ENCODE measurements at places on chromosomes 16 and 17.

GRCh38 chr17:72719578-72720493, 372.7 kb downstream of the SLC39A11 start:
- peak; percentile 12 for DNase-seq

DNA sequence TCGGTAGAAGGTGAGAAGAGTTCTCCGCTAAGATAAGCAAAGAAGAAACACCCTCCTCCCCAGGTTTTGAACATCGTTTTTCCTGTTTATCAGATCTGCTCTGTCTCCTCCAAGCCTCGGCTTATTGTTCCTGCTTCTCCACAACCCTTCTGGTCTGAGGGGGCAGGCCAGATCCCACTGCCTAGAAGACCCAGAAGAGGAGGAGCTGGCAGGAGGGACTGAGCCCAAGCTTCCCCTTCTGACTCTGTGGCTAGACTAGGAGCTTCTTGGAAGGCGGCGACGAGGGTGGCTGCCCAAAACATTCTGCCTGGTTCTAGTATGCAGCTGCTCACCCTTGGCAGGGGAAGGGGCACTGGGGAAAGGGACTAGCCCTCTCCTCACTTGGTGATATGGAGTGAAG, 5.2 kb upstream of the HOXB5 start:
- DNase-seq = no peak

DNA sequence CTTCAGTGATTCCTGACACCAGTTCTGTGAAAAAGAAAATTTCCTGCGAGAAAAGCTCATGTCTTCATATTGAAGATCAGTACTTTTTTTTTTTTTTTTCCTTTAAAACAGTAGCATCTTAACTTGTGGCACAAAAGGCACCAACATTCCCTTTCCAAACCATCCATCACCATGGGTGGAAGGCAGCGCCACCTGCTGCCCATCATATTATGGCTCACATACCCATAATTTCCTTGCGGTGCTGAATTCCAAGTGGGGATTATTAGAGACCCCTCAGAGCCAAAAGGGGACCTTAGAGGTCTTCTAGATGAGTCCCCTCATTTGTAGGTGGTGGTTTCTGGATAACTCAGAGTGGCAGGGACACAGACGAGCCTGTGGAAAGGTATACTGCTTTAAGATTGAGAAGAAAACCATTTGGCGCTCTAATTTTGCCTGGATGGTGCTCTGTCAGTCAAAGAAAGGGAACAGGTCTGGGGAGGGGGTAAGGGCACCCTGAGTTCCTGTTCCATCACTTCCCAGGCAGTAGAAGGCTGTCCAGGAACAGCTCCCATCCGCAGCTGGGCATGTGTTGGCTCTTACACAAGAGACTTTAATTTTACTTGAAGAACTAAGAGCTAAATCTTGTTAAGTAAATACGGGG, 7.9 kb upstream of the SOST start:
- DNase-seq = peak; percentile 44

DNA sequence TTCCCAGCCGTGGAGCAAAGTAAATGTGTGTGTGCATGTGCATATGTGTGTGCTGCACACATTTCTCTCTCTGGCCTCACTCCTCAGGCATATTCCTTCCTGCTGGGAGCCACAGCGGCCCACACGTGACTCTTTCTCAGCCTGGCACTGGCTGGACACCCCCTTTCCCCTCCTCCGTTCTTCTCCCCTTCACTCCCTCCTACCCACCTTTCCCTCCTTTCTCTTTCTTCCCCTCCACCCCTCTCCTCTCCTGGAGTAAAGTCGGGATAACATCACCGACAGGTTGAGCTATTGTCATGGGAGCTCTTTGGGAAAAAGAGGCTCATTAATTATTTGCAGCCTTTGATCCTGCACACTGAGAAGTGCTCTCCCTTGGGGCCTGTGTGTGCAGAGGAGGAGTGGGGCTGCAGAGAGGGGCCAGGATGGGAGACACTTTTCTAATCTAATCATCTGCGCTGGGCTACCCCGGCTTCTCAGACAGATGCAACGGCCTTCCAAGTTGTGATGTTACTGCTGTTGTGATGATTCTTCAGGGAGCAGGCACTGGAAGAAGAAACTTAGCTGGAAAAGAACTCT, 126.3 kb upstream of the HSBP1 start:
- DNase-seq = no peak

DNA sequence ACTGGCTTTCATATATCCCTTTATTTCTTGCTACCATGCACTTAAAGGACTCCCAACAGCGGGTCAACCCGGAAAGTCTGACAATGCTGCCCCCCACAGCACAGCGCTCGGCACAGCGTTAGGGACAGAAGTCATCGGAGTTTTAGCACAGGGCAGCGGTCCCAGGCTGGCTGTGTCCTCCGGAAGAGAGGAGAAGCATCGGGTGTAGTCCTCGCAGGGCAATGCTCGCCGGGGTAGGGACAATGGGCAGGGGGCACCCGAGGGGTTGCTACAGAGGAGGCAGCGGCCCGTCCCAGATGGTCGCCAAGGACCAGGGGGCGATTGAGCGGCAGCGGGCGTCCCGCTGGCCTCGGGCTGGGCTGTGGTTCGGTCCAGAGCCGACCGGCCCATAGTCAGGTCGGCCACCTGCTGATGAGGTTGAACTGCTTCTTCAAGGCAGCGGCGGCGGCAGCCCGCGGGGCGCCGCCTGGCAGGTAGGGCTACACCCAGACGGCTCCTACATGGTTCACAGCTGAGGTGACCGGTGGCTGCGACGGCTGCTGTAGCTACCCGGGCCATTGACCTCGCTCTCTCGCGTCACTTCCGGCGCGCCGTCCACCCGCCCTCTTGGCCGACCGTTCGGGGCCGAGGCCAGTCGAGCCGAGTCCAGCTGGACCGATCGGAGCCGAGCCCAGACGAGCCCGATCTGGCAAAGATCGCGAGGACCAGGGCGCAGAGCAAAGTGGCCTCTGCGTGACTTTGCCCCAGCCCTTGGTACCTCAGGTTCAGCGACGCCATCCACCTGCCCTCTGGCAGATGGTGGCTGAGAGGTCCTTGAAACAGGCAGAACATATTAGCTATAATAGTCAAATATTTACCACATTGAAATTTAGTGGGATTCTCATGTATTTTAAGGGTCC, 4.7 kb upstream of the LCMT1 start:
- DNase-seq = peak; percentile 45

DNA sequence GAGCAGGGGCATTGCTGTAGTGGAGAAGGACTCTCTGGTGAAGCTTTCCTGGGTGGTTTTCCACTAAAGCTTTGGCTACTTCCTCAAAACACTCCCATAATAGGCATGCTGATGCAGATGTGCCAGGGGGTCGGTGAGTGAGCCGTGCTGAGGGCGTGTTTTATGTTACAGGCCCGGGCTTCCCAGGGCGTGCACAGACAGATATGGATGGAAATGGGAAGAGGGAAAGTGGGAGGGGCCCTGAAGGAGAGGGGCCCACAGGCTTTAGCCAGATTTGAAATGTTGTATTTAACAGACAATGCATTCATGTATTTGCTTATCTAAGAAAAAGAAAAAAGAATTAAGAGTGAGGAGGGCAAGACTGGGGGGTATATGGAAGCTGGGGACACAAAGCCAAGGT, 56.3 kb downstream of the IL21R start:
- no peak for DNase-seq

DNA sequence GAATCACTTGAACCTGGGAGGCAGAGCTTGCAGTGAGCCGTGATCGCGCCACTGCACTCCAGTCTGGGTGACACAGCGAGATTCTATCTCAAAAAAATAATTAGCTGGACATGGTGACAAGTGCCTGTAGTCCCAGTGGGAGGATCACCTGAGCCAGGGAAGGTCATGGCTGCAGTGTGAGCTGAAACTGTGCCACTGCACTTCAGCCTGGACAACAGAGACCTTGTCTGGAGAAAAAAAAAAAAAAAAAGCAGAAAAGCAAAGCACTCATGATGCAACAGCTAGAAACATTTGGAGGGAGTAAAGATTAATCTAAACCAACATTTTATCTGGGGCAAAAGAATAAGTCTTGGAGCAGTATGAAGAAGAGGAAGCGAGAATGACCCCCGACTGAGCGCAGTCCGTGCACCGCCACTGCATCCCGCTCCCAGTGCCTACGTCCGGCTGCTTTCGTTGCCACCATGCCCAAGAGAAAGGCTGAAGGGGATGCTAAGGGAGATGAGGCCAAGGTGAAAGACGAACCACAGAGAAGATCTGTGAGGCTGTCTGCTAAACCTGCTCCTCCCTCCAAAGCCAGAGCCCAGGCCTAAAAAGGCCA, 8.2 kb downstream of the PRPSAP1 start:
- no peak for DNase-seq

DNA sequence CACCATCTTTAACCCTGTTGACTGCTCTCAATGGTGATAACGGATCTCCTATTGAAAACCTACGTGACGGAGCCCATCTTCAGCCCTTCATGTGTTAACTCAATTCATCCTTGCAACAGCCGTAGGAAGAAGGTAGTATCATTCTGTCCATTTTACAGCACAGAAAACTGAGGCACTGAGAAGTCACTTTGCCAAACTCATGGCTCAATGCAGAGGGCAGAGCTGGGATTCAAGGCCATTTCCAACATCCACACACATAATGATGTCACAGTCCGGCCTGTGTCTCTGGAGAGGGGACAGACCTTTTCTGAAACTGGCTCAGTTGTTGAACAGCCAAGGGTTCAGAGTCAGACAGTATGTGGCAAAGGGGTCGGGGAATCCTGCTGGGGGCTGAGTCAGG, 52.6 kb upstream of the CMIP start:
- DNase-seq = no peak

GRCh38 chr17:77735566-77736198, 222.8 kb upstream of the TNRC6C start:
- DNase-seq = no peak

- DNase-seq = no peak
These were observed 7.6 kb upstream of the GFAP start for GRCh38 chr17:44922746-44923470.

DNA sequence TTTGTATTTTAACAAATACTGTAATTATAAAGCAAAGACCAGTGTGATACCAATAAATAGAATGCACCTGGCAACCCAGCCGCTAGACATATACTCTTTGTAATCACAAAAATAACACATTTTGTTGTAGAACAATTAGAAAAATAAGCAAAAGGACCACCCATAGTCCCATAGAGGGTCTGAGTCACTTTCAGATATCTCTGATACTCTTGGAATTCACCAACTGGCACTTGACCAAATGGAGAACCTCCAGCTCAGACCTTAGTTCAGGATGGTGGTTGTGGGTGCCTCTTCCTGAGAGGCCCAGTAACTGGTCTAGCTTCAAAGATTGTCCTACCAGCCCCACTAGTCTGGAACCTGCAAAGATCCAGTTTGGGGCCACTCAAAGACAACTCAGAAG, 789 bp upstream of the TERF2 start:
- DNase-seq = no peak

DNA sequence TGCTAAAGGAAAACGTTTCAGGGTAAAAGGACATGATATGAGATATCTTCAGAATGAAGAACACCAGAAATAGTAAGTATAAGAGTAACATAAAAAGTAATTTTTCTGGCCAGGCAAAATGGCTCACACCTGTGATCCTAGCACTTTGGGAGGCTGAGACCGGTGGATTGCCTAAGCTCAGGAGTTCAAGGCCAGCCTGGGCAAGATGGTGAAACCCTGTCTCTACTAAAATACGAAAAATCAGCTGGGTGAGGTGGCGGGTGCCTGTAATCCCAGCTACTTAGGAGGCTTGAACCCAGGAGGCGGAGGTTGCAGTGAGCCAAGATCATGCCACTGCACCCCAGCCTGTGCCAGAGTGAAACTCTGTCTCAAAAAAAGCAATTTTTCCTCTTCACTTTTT, 56.6 kb upstream of the NFAT5 start:
- no peak for DNase-seq

DNA sequence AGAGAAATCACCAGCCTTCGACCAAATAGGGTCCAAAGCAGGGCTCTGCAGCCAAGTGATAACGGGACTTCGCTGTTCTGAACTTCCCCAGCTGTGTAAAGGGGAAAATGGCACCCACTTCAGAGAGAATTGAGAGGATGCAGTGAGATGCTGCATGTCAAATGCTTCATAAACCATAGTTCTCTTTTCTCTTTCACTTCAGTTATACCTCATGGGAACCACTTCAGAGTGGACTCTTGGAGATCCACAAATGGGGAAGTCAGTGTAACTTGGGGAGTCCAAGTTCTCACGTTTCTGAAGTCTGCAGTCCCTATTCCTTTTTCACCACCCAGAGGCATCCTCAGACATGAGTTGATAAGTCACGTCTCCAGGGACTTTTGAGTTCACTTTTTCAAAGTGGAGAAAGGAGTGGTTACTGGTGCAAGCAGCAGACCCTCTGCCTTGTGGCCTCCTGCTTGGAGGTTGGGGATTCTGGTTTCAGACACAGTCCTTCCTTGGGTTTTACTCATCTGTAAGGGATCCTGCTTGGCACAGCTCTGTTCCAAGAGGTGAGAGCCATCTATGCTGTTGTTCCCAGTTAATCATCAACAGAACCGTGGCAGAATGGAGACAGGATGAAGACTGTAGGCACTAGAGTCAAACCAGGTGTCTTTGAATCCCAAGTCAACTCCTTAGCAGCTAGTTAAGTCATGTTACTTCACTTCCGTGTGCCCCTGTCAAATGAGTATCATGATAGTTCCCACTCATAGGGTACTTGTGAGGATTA, 123.4 kb upstream of the NOL11 start:
- DNase-seq = no peak

DNA sequence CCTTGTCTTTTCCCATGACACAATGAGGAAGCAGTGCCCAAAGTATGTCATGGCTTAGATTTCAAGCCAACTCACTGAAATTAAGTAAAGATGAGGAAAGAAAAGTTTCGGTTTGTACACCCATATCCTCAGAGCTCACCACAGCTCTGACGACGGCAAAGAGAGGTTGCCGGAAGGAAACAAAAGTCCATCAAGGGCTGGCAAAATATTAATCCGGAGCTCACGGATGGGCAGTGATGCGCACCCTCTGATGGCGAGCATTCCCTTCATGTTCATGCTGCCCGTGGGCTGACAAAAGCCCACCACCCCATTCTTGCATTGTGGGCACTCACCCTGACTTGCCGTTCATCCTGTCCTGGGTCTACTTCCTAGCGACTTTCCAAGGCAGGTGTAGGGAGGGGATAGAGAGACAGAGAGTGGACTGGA, 103.1 kb downstream of the SOX9 start:
- no peak for DNase-seq

DNA sequence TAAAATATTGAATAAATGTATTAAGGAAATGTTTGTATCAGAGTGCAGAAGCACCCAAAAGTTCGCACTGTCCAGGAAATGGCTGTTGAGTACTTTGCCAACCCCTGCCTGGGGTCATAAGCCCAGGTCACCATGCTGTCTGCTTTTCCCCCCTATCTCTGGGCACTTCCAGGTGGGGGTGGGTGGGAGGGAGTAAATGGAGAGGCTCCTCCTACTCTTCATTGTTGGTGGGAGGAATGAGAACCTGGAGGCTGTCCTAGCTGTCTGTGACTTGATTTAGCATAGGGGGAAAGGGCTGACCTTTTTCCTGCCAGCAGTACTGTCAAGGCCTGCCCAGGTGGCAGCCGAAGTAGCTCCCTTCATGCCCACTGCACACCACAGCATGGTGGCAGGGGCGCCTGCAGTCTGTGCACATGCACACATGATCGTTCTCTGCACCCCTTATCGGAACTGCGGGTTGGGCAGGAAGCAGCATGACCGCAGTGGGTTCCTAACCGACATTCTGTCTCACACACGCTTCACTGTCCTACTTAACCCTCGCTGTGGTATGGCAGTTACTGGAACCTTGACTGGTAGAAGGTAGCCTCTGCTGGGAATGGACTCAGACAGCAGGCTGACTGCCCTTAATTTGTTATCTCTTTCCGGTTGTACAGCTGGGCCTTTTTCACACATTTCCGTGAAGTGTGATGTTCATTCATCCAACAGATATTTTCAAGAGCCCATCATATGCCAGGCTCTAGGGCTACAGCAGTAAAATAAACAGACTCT, 41.5 kb downstream of the LDHD start:
- DNase-seq = peak; percentile 62

All from activated T-cell treated with anti-CD3 and anti-CD28 coated beads for 1 hour (primary cell).